ENCODE measurements at places on chromosomes 1 and 21.

DNA sequence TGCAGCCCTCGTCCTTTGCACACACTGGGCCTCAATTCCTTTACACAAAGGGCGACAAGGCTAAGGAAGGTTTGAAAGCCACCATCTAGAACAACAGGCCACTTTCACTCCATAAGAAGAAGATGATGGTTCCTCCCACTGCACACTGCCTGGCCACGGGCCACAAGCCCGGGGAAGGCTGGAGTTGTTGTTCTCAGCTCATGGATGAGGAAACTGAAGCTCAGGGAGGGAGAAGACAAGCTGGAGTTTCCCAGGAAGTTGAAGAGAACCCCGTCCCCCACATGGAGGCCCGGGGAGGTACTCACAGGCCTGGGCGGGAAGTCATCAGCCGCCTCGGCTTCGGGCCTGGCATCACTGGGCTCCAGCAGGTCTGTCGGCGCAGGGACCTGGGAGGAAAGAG is 24.6 kb upstream of the DDOST start:
- DNase-seq, result no peak

DNA sequence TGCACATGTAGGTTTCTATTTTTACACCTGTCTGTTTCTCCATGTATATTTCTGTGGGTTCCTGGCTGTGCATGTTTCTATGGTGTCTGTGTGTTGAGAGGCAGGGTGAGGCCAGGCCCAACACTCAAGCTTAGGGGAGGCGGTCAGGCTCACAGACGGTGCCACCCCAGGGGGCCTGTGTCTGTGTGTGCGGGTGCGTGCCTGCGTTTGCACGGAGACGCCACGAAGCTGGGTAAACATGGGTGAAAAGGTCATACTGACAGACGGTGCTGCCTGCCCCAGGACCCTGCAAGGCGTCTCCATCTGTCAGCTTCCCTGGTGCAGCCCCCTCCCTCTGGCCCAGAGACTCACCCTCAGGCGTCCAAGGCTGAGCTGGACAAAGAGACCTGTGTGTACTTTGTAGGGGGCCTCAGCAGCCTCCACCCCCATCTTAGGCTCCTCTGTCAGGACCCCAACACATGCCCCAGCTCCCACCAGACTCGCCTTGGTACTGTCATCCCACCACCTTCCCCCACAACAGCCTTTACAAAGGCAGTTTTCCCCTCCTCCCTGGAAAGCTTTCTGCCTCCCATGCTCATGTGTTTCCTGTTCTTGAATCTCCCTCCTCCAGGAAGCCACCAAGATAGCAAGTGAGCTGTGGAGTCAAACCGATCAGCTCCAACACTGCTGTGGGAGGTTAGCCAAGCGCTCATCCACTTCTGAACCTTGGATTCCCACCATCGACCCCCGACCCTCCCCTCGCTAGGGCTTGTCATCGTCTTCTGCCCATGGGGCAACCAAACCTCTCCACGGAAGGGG is 34.1 kb downstream of the PTPRF start:
- DNase-seq, result peak; percentile 28

GRCh38 chr1:24954631-24955030 is 24.6 kb upstream of the RUNX3 start:
- no peak for DNase-seq

GRCh38 chr1:19372136-19372514 is 60.0 kb downstream of the SLC66A1 start:
- DNase-seq, result no peak

DNA sequence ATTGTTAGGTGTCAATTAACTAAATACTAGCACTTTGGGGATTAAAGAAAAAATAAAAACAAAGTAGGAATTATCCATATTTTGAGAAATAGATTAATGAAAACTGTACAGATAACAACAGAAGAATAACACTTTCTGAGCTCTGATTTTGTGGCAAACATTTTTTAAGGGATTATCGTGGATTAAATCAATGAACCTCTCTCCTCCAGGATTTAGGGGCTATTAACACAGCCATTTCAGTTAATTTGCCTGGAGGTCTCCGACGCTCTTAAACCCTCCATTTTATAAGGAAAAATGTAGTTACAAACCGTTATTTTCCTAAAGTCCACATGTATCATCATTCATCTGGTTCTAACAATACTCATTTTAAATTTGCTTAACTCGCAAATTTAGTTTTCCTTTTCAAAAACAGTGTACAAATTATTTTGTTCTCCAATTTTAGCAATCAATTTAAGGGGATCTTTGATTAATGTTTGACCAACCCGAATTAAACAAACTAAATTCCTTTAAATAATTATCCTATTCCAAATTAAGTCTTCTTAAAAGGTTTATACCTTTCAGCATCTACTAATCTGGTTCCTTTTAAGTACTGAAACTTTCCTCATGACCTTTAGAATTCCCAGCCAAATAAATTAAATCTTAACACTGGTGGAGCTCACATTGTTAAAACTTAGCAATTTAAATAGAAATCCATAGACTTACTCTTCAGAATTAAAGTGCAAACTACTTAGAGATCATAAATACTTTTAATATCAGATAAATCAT is 30.7 kb upstream of the RNF187 start:
- DNase-seq, result no peak

Data from NCI-H146 (cell line).